ENCODE measurements at places on chromosomes 13 and 19.
A peak's percentile ranks its signal among the peaks of the same experiment; 100 is the strongest.

DNA sequence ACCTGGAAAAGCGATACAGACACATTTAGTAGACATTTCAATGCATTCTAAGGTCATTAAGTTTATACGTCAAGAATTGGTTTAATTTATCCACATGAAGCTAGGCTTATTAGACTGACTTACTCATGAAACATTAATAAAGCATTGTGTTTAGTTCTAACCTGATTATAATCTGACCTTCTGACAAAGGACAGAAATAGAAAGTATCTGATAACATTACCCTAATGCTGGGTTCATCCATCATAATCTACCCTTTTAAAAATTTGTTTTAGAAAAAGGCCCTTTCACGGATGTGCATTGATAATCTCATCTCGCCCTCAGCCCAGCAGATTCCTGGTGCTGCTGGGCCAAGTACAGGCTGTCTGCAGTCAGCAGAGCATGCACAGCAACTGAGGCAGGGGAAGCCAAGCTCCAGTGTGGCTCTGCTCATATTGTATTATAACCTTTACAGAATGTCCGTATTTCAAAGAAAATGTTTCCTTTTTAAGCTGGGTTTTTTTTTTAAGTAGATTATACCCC is 142.1 kb upstream of the MAB21L1 start:
- DNase-seq, result no peak

GRCh38 chr19:46299004-46299509 is 2.2 kb downstream of the HIF3A start:
- peak; percentile 96 for DNase-seq

- DNase-seq, result peak; percentile 79
Observed at GRCh38 chr19:51808333-51808986, 13.5 kb downstream of the FPR3 start.

DNA sequence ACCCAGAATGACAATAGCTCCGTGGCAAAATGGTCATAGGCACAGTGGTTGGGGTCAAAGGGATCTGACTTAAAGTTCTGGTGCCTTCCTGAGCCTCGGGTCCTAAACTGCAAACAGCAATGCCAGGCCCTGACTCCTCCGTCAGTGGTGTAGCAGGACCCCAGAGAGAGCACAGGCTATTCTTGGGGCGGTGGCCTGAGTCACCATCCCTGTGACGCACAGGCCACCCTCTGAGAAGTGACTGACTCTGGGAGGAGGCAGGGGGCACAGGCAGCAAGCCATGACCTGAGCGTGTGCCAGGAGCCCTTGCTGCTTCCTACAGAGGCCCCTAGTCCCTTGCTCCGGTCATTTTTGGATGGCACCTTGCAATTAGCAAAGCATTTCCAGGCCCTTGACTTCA is 18.7 kb downstream of the PLVAP start:
- no peak for DNase-seq

DNA sequence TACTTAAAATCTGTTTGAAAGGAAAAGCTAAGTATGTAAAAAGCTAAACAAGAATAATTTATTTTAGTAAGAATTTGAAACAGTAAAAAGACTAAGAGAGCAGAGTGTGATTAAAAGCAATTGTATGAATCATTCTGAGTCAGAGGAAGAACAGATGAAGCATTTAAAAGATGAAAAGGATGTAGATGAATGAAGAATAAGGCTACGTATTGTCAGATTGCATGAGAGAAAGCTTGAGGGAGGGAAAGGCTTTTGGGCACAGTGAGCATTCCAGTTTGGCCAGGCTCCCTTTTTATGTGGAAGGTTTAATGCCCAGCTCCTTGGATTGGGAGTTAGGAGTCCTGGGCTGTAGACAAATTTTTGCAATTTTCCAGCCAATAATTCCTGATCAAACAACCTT is 117.7 kb downstream of the FREM2 start:
- DNase-seq, result no peak

GRCh38 chr13:24233351-24233901 is 72.9 kb downstream of the SPATA13 start:
- DNase-seq, result peak; percentile 64

GRCh38 chr13:72469906-72470305 is 257.5 kb downstream of the MZT1 start:
- DNase-seq, result no peak

- no peak for DNase-seq
Observed at GRCh38 chr19:19493841-19494546, 21.4 kb downstream of the TSSK6 start.

DNA sequence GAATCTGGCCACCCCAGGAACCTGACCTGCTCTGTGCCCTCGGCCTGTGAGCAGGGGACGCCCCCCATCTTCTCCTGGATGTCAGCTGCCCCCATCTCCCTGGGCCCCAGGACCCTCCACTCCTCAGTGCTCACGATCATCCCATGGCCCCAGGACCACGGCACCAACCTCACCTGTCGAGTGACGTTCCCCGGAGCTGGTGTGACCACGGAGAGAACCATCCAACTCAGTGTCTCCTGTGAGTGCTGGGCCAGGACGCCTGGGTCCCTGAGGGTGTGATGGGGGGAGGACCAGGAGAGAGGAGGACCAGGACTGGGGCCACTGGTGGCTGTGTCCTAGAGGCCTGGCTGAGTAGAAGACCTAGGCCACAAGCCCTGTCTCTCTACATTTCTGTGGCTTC is 13.0 kb upstream of the CD33 start:
- no peak for DNase-seq

DNA sequence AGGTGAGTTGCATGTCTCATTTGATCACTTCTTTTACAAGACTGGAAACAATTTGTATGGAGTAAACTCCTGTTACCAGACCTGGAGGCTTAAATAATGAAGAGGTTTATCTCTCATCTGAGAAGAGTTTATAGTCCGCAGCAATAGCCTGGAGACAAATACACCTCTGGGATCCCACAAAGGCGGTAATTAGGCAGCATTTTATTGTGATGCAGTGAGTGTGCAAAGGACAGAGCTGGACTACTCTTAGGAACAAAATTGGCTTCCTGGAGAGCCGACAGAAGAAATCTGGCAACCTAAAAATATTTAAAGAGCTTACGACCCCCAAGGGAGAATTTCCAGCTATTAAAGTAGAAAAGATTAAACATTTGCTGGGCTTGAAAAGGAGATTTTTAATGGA is 11.8 kb upstream of the KATNAL1 start:
- no peak for DNase-seq

GRCh38 chr13:113527272-113527958 is 36.9 kb upstream of the DCUN1D2 start:
- DNase-seq, result no peak

DNA sequence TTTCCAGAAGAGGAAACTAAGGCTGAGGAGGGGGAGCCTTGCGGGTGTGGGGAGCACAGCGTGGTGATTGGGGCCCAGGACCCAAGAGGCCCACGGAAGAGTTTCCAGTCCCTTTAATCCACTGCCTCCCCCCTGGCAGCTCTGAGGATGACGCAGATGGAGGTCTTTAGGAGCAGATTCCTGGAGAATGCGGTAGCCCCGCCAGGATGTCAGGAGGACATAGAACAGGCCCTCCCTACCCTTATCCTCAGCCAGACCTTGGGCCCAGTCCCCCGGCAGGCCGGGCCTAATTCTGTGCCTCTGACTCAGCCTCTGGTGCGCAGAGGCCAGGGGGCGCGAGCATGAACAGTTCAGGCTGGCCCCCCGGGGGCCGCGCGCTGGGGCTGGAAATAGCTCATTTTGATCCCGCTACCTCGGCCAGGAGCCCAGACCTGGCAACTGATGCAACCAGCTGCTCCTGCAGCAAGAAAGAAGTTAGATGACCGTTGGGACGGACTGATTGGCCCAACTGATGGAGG is 461 bp upstream of the HSPB6 start:
- DNase-seq, result peak; percentile 99

DNA sequence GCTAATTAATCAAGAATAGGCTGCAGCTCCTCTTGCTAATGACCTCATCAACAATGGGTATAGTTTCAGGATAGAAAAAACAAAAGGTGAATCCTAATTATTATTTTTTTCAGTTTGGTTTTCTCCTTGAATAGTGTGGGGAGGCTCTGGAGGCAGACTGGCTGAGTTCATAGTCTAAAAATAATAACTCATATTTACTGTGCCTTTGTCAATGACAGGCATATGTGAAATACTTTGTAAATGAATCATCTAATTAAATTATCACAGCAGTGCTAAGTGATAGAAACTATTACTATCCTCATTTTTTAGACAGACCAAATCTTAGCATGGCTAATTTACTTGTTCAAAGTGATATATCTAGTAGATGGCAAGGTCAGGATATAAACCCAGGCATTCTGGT is 1261.0 kb upstream of the SLC10A2 start:
- DNase-seq, result peak; percentile 5

GRCh38 chr19:18029617-18030338 is 21.8 kb downstream of the ARRDC2 start:
- DNase-seq, result peak; percentile 70

DNA sequence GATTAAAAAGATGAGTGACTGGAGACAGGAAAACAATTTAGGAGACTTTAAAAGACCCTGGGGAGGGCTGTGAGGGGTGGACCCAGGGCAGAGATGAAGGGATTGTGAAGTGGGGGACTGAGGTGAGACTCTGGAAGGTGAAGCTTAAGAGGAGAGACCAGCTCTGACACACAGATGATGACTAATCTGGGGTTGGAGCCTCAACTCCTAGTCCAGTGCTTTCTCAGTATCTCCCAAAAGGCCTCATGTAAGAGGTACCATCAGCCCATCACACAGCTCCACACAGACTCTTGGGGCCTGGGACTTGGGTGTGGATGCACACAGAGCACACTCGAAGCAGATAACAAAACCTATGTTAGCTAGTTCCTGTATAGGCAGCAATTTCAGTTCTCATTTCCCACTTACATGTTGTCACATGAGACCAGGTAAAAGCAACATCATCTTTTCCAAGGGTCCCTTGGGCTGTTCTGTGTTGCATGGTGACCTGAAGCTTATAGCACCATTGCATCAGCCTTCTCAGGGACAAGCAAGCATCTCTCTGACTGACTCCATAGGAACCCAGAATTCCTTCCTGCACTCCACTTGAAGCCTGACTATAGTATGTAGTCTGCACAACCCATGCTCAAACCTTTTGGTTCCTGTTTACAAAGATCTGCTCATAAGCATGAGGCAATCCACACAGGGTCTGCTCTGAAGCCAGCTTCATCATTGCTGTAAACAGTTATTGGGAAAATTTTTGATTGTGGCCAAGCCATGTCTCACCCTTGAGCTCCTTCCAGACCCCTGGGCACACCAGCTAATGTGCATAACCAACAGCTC is 88.6 kb upstream of the MYCBP2 start:
- no peak for DNase-seq

DNA sequence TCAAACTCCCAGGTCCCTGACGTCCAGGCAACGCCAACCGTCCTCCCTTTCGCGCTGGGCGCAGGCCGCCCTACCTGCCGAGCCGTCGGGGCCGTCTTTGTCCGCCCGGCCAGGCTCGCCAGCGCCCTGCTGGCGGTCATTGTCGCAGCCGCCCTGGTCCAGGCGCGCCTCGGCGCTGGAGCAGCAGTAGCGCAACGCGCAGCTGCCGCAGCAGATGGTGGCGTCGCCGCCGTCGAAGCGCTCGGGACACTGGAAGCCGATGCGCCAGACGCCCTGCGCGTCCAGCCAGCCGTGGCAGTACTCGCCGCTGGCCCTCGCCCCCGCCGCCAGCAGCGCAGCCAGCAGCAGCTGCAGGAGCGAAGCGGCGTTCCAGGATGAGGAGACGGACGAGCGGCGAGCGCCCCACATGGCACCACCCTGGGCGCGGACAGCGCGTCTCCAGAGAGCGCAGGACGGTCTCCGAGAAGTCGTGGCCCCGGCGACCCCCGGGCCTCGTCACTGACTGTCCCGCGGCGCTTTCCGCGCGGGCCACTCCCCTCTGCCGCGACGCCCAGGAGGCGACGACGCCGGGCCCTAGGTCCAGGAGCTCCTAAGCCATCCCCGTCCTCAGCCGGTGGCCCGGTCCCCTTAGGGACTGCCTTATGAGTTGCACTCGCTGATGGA is 1.1 kb downstream of the SHISA2 start:
- DNase-seq, result no peak

GRCh38 chr13:63693696-63694095 is 2278.0 kb upstream of the PCDH20 start:
- DNase-seq, result no peak

Data from fibroblast of villous mesenchyme (primary cell).